Activated CD8-positive, alpha-beta memory T cell treated with anti-CD3 and anti-CD28 coated beads for 1 hour (primary cell): ENCODE measurements at places on chromosomes 7 and 10.
A peak's percentile ranks its signal among the peaks of the same experiment; 100 is the strongest.

DNA sequence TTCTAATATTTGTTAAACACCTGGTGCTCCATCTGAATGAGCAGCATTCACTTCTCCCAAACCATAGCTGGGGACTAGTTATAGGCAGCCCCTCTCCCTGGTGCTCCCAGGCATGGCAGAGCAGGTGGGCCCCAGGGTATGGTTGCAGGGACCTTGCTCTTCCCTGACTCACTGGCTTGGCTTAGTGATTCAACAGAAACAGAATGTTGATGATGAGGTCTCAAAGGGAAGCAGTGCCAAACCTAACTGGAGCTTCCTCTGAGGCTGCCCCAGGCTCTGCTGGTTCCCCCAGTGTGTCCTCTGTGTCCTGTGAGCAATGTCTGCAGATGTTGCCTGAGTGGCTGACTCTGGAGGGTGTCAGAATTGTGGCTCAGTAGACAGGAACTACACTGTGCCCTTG lies 3.7 kb downstream of the GPR26 start:
- no peak for DNase-seq

DNA sequence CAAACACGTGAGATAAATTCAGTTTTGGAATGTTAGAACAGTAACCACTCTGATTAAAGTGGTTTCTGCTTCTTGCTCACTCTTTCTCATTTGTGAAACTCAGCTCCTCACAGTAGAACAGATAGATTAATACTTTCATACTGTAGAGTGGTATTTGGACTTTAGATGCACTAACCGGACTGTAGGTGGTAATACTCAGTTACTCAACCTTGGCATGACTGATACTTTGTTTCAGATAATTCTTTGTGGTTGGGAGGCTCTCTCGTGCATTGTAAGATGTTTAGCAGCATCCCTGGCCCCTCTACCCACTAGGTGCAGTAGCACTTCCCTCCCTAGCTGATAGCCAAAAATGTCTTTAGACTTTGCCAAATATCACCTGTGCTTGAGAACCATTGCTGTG lies 37.6 kb downstream of the MCU start:
- DNase-seq: no peak

- DNase-seq: no peak
Measured at GRCh38 chr10:130910848-130911247, 400.7 kb downstream of the TCERG1L start.

- DNase-seq: no peak
Measured at GRCh38 chr10:72259491-72260238, 14.1 kb upstream of the DDIT4 start.

GRCh38 chr7:157670490-157671357 lies 333.9 kb downstream of the DNAJB6 start:
- no peak for DNase-seq

- no peak for DNase-seq
Measured at GRCh38 chr10:125062227-125062913, 98.0 kb downstream of the CTBP2 start.

GRCh38 chr10:72540193-72540807 lies 85.6 kb downstream of the MICU1 start:
- DNase-seq: no peak

DNA sequence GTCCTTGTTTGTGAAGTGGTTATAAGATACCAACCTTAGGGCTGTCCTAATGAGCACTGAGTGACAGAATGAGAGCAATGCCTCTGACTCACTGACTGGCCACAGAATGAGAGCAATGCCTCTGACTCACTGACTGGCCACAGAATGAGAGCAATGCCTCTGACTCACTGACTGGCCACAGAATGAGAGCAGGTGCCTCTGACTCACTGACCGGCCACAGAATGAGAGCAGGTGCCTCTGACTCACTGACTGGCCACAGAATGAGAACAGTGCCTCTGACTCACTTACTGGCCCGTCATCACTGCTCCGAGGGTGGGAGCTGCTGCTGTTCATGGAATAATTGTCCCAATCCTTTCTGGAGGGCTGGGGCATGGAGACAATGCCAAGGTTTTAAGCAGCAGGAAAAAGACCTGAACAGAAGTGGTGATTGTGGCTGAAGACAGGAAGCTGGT lies 265.2 kb upstream of the PPP2R2D start:
- no peak for DNase-seq

DNA sequence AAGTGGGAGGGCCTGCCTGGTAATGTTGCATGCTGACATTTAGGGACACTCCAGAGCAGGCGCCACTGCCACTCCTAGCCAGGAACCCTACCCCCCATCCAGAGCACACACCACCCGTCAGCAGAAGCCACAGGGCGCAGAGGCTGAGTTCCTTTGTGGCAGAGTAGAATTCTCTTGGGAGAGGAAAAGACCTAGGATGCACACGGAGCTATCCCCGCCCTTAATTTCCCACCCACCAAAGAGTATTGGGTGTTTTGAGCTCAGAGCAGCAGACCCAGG lies 702 bp upstream of the INSYN2A start:
- DNase-seq: no peak

DNA sequence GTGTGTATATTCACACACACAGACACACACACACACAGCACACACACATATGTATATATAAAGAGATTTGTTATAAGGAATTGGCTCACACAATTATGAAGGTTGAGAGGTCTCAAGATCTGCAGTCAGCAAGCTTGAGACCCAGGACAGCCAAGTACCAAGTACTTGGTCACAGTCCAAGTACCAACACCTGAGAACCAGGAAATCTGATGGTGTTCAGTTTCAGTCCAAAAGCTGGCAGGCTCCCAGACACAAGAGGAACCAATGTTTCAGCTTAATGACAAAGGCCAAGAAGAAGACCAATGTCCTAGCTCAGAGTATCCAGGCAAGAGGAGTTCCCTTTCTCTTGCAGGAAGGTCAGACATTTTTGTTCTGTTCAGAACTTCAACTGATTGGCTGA lies 780.2 kb downstream of the MAGI2 start:
- DNase-seq: no peak

GRCh38 chr7:22486597-22486996 lies 13.4 kb downstream of the STEAP1B start:
- no peak for DNase-seq

DNA sequence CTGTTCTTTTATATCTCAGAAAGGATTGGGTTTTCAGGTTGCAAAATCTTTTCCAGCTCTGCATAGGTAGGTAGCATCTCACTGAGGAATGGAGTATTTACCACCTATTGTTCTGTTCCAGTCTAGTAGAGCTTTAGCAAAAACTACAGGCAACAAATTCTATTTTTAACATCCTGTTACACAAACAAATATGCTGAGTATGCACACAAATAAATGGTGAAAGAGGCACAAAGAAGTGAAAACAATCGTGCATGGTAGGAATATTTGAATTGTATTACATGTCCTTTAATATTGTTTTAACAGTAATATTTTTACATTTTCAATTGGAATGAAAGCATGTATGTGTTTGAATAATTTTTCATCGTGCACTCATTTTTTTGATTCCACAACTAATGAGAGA lies 14.5 kb upstream of the MIOS start:
- no peak for DNase-seq

DNA sequence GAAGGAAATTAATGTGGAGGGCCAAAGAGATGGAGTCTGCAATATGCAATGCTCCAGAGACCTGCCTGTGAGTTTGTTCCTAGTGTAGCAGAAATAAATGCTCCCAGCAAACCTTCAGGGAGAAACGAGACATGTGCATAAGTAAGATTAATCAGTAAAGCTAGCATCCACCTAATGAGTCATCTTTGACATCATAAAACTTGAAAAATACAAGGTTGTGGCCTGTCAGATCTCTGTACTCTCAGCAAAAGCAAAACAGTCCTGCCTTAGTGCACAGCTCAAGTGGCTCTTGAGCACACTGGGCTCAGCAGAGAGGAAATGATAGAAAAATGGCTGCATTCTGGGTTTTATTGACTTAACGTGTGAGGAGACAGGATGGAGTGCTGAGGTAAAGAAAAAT lies 32.5 kb upstream of the ERCC6 start:
- no peak for DNase-seq

GRCh38 chr7:150365673-150366398 lies 2.8 kb upstream of the REPIN1 start:
- DNase-seq: no peak

DNA sequence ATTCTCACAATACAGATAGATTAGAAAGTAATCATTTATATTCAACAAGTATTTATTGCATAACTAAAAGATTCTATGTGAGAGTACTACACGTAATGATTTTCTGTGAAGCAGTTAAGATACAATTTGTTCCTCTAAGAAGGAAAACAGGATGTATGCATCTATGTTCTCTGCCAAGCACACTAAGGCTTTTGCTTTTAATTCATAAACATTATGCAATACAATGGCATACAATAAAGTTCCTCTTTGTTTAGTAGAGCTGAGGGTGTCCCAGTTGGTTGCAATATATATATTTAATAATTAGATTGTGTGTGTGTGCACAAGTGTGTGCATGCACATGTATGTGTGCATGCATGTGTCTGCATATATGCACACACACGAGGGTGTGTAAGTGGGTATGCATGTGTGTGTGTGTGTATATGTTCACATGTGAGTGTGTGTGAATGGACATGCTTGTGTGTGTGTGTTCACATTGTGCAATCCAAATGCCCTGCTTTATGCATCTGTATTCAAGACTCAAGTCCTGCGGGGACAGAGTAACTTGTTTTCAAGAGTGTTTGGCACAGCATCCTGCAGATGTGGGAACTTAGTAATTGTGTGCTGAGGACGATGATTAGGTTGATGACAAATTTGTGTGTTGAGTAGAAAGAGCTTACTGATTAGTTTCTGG lies 481.5 kb upstream of the KLF6 start:
- no peak for DNase-seq

DNA sequence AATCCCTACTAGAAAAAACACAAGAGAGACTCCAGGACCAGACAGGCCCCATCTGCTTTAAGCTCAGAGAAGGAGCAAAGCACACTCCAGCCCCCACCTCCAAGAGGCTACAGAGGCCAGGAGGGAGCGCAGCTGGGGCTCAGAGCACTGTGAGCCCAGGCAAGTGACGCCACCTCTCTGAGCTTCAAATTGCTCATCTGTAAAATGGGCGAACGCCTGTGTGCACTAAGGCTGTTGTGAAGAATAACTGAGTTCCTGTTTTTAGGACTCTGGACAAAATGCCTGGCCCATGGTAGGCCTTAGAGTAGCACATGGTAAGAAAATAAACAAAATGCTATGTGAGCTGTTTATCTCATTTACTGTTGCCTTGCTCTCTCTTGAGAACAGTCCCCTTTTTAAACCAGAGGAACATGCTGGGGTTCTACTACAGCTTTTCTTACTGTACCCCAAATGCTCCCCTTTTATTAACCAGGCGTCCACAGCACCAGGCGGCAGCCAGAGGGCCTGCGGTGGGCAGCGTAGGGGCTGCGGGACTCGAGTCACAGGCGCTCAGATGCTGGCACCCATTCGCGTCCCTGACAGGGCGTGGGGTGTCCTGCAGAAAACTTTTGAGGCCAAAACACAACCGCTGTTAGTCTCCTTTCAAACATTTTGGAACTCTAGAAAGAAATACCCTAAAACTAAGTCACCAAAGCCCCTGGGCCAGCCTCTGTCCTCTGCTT lies 103.8 kb downstream of the TAX1BP1 start:
- DNase-seq: no peak

DNA sequence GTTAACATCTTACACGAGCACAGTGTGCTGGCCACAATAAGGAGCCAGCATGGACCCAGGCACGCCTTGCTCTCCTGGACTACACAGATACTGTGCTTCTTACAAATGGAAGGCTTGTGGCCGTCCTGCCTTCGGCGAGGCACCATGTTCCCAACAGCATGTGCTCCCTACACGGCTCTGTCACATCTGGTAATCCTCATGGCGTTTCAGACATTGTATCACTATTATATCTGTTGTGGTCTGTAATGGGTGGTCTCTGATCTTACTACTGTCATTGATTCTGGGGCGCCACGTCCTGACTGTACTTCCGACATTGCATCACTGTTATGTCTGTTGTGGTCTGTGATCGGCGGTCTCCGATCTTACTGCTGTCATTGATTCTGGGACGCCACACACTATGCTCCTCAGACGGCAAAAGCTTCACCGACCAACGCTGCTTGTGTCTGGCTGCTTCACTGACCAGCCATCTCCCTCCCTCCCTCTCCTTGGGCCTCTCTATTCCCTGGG lies 195.4 kb downstream of the MAD1L1 start:
- peak; percentile 45 for DNase-seq

DNA sequence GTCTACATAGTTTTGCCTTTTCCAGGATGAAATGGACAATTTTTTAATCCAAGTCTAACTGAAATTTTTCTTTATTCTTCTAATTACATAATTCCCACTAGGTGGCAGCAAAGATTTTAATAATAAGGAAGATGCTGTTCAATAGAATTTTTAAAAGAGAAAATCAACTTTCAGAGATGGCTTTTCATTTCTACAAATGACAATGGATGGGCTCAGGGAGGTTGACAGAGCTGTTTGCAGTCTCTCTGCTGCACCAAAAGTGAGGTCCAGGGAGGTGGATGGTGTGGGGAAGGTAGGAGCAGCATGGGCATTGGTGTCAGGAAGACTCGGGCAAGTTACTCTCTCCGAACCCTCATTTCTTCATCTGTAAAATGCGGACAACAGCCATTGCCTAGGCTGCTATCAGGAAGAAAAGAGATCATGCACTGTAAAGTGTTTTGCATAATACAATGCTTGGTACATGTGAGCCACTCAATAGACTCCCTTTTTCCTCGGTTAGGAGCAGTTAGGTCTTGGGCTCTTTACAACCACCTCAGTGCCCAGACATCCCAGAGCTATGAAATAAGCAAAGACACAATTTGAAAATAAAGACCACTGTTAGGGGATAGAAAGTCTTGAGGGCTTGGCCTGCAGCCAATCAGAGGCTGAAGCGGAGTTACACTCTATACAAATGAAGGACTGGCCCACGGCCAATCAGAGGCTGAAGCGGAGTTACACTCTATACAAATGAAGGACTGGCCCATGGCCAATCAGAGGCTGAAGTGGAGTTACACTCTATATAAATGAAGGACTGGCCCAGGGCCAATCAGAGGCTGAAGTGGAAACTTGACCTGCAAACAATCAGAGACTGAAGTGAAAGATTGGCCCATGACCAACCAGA lies 107.1 kb downstream of the ABLIM1 start:
- no peak for DNase-seq

DNA sequence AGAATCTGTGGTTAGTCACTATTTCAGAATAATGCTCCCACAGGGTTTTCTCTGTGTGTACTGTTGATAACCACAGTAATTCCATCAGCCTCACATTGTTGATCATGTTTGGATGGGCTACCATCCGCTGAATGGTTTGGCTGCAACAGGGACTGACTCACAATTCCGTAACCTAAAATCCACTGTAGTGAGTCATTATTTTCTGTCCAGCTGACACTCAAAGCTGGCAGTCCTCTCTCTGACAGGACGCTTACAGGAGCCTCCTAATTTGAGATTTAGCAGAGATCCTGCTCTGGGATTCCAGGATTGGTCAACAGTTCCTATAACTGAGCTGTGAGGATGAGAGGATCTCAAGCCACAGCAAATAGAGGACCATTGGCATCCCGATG lies 32.7 kb downstream of the VWA2 start:
- DNase-seq: no peak

- DNase-seq: no peak
Measured at GRCh38 chr10:1873661-1874315, 136.5 kb upstream of the ADARB2 start.
